Pulmonary artery endothelial cell (primary cell): ENCODE measurements at places on chromosomes 1 and 21.

GRCh38 chr1:1290238-1290731, 10.0 kb downstream of the SCNN1D start:
- DNase-seq = no peak

GRCh38 chr21:24323536-24323935, 1283.7 kb downstream of the MRPL39 start:
- no peak for DNase-seq

DNA sequence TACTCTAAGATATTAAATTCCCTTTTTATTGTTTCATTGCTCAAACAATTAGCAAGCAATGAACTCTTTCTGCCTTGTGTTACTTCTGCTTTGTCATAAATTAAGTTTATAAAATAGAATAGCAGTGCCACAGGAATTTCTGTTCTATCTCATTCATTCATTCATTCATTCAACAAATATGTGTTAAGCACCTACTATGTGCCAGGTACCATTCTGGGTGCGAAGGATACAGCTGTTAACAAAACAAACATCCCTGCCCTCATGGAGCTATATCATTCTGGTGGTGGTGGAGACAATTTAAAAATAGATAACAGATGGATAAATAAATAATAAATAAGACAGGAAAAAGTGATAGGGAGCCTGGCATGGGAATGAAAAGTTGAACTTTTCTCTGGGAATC, 34.5 kb upstream of the AHCYL1 start:
- no peak for DNase-seq

GRCh38 chr1:201019321-201019977, 4.1 kb downstream of the KIF21B start:
- DNase-seq = no peak

DNA sequence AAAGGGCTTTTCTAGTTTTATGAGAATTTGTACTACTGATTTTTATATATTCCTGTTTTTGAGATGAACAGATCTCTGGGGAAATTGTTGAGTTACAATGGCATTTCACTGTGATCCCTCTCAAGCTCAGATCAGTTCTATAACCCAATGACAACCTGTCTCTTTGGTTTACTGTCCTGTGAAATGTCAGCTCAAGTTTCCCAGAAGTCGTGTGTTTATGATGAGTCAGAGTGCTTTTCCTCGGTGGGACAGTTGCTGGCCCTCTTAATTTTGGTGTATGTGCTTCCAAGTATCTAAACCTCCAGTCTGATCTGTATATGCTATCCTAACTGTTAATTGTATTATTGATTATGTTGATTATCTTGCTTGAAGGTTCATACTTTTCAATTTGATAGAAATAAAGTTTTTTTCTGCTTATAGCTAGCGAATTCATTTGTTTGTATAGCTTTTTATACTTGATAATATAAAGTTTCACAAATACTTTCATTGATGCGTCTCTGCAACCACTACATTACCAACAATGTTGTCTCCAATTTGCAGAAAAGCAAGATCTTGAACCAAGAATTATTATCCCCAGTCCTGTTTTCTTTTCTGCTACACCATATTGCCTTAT, 77.5 kb upstream of the DNAJC6 start:
- DNase-seq = no peak

GRCh38 chr1:7954683-7955082, 6.8 kb upstream of the PARK7 start:
- no peak for DNase-seq

GRCh38 chr21:26967062-26967913, at the start of gene ADAMTS5:
TSS of gene ADAMTS5 (minus strand) at chr21:26967088. CDS start at chr21:26966391, 697 bp downstream.
- no peak for DNase-seq

DNA sequence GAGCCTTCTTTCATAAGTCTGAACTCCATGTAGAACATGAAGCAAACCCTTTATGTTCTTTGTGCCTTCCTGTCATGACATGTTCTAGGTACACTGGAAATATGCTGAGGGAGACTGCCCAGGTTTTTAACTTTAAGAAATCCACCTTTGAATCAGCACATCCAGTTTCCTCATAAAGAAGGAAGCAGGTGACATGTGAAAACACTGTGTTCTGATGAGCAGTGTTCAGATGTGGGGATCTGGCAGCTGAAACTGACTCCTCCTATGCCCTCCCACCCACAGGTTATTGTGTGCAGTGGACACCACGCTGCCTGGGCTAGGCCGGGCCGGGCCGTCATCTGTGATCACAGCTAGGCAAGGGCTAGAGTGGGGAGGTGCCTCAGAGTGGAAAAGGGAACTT, 51.1 kb downstream of the CNN3 start:
- DNase-seq = no peak

GRCh38 chr1:180777072-180777689, 135.5 kb upstream of the KIAA1614 start:
- DNase-seq = no peak

GRCh38 chr1:34408011-34408410, 231.3 kb downstream of the C1orf94 start:
- no peak for DNase-seq

GRCh38 chr1:247936415-247936814, 11.7 kb downstream of the OR2AJ1 start:
- DNase-seq = no peak

DNA sequence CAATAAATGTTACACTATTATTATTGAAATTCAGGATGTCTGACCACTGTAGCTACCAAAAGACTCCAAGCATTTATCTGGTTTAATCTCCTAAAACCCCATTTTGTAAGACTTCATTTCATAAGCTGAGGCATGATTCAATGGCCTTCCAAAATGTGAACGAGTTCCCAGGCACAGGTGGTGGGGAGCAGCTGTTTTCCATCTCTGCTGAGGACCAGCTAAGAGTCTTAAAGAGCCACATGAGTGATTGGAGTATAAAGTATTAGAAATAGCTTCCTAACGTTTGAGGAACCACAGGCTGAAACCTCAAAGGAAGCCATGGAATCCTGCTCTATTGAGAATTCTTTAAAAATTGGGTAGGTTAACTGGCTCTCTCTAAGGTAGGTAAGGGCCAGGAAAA, 44.9 kb downstream of the SEC16B start:
- DNase-seq = no peak

- DNase-seq = no peak
Measured at GRCh38 chr1:11539850-11540772, 61.2 kb downstream of the DISP3 start.

- no peak for DNase-seq
Measured at GRCh38 chr1:211929683-211930082, 99.1 kb upstream of the LPGAT1 start.

- no peak for DNase-seq
Measured at GRCh38 chr1:93078638-93078985, 471 bp upstream of the MTF2 start.

- DNase-seq = no peak
Measured at GRCh38 chr21:44712203-44713028, 1.0 kb upstream of the TSPEAR start.

GRCh38 chr1:152511596-152511995, 993 bp downstream of the LCE5A start:
- no peak for DNase-seq

DNA sequence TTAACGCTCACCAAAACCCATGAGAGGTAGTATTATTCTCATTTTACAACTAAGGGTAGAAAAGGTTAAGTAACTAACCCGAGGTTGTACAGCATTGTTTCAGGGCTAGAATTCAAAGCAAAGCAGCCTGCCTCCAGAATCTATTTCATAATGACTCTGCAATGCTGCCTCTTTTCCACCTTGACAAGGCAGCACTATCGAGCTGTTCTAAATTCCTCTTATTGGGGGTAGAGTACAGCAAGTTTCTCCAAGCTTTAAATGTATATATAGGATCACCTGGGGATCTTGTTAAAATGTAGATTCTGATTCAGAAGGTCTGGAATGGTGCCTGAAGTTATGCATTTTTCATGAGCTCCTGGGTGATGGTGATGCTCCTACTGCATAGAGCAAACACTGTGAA, 30.1 kb downstream of the WNT2B start:
- no peak for DNase-seq
